ENCODE measurements at places on chromosomes 6 and 20.

GRCh38 chr20:36862857-36863668 is 12.9 kb upstream of the TLDC2 start:
- no peak for DNase-seq

DNA sequence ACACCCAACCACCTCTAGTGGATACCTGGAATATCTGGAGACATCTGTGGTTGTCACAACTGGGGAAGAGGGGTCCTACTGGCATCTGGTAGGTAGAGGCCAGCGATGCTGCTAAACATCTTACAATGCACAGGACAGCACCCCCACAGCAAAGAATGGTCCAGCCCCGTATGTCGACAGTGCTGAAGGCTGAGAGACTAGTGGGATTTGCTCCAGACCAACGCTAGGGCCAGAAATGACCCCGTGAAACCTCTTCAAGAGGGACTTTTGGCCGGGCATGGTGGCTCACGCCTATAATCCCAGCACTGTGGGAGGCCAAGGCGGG is 7.2 kb downstream of the PREX1 start:
- DNase-seq, result no peak

DNA sequence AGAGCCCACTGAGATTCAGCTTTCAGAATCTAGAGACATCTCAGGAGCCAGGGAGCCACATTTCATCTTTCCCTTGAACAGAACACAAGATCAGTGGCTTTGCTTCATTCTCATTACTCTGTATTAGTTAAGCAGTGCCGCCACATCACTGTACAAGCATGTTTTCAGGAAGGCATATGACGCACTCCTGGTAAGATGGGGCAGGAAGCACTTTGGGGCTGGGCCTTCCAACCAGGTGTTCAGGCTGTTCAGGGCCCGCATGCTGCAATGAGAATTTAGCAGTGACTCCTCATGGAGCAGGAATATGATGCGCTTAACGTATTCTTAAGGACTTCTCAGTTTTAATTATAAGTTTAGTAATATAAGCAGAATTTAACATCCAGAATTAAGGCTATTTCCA is 29.7 kb upstream of the GNRH2 start:
- DNase-seq, result no peak

- no peak for DNase-seq
Measured at GRCh38 chr6:105882828-105883227, 203.3 kb upstream of the PRDM1 start.

DNA sequence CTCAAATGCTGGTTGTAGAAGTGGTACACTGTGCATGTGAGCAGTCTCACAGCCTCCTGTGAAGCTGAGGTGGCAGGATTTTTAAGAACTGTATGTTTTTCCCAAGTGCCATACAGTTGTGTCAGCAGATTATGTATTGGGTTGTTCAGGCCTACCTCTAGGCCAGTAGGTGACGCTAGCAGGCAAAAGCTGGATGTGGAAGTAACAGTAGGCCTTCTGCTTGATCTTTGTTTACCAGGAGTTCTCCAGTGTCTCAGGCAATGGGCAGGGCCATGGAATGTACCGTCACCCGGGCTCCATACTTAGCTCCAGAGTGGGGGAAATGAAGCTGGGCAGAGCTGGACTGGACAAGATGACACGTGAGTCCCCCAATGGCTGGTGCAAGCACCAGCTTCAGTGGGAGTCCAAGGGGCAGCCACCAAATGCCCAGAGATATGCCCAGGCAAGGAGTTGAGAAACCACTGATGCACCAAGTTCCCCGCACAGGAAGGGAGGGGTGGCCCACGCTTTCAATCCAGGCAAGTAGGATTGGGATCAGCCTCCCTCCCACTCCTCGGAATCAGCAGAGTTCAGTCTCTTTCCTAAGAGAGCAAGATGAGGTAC is 289.7 kb downstream of the HTR1B start:
- DNase-seq, result no peak

- DNase-seq, result no peak
Measured at GRCh38 chr6:158405933-158406332, 93.7 kb downstream of the TULP4 start.

DNA sequence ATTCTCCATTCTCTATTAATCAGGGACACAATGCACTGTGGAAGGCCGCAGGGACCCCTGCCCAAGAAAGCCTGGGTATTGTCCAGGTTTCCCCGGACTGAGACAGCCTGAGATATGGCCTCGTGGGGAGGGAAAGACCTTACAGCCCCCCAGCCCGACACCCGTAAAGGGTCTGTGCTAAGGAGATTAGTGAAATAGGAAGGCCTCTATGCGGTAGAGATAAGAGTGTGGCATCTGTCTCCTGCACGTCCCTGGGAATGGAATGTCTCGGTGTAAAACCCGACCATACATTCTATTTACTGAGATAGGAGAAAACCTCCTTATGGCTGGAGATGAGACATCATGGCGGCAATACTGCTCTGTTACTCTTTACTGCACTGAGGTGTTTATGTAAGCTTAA is 15.7 kb upstream of the EIF2S2 start:
- DNase-seq, result no peak

GRCh38 chr20:62066339-62066982 is 780 bp upstream of the TAF4 start:
- peak; percentile 9 for DNase-seq

DNA sequence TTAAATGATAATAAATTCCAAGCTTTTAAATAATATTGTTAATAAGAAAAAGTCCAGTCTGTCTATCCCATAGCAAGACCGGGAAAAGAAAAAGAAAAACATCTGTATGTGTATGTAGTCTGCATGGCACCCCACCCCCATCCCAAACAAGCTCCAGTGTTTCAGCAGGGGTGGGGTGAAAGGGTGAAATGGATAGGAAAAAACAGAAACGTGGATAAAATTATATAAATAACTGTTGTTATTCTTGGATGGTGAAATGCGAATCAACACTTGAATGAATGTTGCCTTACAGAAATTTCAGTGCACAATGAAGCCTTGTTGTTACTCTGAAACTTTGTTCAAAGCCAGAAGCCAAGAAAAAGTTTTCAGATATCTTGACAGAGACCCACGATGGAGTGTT is 31.4 kb downstream of the HAO1 start:
- DNase-seq, result no peak

- DNase-seq, result no peak
Measured at GRCh38 chr6:107820338-107821261, 3.5 kb downstream of the SCML4 start.

DNA sequence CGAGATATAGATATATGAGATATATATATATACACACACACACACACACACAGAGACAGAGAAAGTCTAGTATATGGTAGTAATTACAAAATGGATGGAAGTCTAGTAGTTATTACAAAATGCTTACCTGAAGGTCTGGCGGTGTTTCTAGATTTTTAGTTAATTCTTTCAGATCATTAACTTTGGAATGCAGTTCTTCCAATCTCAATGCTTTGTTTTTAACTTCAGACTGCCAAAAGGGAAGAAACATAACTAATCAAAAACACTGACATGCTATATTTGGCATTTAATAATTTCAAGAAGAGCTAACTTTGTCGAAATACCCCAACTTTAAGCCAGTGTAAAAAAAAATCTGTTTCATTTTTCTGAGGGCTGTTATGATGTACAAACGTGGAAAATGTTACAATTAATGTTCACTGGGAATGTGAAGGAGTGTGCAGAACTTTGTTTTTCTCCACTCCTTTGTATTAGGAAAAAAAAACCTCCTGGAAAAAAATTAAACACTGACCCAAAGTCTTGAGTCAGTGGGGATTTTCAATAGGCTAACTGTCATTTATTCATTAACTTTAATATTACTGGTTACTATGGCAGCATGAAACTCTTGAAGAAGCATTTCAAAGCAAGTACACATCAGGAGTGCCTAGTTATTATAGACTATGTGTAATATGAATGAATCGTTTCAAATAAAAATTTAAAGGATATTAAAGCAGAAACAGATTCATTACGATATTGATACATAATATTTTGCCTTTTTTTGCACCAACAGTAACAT is 232.9 kb downstream of the SYNE1 start:
- DNase-seq, result no peak

- no peak for DNase-seq
Measured at GRCh38 chr20:46025376-46025783, 3.6 kb upstream of the SLC12A5 start.

- no peak for DNase-seq
Measured at GRCh38 chr6:85637579-85637978, 5.1 kb downstream of the SYNCRIP start.

- DNase-seq, result no peak
Measured at GRCh38 chr6:132410830-132411229, 9.6 kb upstream of the MOXD1 start.

DNA sequence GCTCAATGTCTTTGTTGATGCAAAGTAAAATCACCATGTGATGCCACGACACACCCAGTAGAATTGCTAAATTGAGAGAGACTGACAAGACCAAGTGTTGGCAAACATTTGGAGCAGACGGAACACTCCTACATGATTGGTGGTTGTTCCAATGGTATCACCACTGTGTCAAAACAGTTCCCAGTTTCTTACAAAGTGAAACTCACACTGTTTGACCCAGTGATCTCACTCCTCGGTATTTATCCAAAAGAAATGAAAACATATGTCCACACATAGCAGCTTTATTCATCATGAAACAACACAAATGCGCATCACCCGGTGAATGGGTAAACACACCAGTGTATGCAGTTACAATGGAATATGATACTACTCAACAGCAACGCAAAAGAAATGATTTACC is 74.0 kb upstream of the SULF2 start:
- DNase-seq, result no peak

GRCh38 chr6:155943635-155944034 is 488.0 kb upstream of the NOX3 start:
- DNase-seq, result no peak

DNA sequence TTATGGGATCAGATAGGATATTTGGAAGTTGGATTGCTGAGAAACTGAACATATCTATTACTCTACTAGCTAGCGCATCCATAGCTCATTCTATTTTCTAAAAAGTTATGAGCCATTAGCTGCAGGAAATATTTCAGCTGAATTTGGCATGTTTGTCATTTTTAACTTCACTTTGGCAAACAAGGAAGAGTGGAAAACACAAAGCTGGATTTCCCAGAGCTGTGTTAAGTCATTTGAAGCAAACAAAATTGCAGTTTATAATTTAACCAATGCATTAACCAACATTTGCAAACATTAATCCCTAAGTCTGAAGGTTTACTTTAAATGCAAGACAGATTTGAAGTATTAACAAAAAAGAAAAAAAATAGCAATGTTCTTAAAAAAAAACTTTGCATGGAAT is 1.2 kb downstream of the ALDH8A1 start:
- DNase-seq, result no peak

- DNase-seq, result no peak
Measured at GRCh38 chr6:47057830-47058540, 15.9 kb upstream of the ADGRF1 start.

GRCh38 chr20:8476021-8476420 is 344.0 kb downstream of the PLCB1 start:
- DNase-seq, result no peak

DNA sequence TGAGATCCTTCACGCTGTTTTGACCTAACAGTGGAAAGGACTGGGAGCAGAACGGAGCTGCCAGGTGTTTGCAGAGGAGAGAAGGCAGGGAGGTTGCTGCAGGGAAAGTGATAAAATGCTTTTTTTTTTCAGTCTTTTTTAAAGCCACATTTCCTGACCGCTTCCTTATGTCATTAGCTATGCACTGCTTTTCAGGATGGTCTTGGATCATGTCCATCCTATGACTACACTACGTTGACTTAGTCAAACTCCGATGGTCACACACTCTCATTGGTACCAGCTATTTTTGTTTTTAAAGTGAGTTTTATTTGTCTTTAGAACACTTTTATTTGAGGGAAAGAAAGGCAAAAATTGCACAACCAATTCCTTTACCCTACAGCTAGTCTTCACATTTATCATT is 89.2 kb upstream of the EXOC2 start:
- DNase-seq, result no peak

DNA sequence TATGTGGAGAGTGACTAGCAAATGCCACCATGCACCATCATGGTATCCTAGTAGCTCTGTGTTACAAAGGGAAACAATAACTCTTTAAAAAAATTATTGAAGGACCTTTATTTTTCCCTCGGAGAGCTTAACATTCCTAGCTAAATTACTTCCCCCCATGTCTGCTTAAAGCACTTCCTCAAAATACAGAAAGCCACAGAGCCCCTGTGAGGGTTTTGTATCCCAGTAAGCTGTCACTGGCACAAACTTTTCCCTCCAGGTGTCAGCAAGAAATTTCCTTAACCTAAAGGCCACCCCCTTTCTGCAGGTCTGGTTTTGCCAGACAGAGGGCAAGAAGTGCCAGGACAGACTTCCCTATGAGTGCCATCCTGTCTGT is 340.0 kb upstream of the PRDM1 start:
- DNase-seq, result no peak

GRCh38 chr6:87641065-87641692 is 51.2 kb downstream of the ORC3 start:
- no peak for DNase-seq

DNA sequence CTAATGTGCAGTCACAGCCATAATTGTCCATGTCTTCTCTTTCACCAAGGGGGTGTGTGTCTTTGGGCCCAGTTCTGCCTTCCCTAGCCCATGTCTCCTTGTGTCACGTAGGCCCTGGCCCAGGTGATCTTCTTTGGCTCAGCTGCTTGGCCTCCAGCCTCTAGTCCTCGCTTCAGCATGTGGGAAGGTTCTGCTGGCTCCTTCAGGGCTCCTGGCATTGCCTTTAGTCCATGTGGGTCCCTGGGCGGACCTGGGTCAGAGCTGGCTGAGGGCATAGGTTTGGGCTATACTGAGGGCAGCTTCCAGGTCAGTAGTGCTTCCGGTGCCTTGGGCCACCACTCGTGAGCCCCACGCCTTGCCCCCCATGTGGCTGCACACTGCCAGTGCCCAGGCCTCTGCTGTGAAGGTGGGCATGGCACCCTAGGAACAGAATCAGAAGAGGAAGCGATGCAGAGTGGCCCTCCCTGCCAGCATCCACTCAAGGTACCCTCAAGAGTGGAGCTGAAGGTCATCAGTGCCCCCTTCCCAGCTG is 12.8 kb downstream of the AARS2 start:
- DNase-seq, result no peak

DNA sequence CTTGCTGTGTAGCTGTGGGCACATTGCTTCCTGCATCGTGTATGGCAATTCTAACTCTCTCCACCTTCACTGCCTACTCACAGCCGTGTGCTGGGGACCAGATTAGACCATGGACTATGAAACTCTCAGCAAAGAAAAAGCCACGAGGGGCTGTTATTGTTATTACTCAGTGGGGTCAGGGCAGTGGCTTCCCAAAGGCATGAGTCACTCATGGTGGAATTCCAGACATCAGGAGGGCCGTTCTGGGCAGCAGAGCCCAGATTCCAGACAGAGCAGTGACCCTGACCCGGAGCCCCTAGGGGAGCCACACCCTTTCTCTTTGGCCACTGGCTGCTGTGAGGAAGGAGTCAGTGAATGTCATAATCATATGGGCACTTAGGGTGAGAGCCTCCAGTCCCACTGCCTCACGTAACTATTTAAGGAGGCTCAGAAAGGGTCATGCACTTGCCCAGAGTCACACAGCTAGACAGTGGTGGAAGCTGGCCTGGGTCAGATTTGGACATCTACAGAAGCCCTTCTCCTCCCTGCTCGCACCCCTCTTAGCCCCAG is 22.2 kb upstream of the CCN5 start:
- DNase-seq, result no peak

GRCh38 chr6:105509506-105510331 is 106.8 kb upstream of the PREP start:
- no peak for DNase-seq
